H9 (cell line): ENCODE measurements at places on chromosomes 5 and 9.

- H3K4me3 ChIP-seq = no peak overlapping the region
- H3K36me3 ChIP-seq = 0 out of 3 replicates have a peak, but pooled peaks cover 3% of the 10 kb centered on the region
- H3K27ac ChIP-seq = no peak overlapping the region
- no peaks in the 10 kb centered on the region for H3K27me3 ChIP-seq
- H3K4me1 ChIP-seq = peaks cover 2% of the 10 kb centered on the region; the same call in 1 of the 2 replicates
These were observed 47.9 kb downstream of the ADGRV1 start for GRCh38 chr5:90606539-90606938.

DNA sequence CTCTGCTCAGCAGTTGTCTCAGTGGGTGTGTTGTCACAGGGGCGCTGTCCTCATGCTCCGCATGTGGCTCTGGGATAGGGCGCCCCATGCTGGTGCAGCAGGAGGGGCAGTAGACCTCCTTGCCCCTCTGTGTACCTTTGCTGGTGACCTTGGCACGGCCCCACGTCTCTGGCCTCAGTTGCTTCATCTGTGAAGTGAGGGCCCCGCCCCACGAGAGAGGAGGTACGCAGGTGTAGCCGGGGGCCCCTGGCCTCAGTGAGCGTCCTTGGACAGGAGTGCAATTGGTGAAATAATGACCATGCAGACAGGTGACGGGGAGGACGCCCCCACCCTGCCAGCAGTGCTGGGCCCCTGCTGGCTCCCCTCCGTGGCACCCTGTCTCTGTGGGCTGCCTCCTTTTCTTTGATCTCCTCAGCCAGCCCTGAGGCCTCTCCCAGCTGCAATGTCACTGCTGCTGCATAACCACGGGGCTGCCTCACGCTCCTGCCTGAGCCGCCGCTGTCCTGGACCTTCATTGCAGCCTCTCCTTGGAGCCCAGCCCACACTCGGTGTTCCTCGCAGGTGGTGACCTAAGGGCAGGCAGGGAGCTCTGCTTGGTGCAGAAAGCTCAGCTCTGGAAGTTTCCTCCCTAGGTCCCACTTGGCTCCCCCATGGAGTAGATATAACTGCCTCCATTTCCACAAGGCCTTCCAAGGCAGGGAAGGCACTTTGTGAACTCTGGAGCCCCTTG lies 57.3 kb downstream of the PHF2 start:
- peak; percentile 23 for DNase-seq
- H3K36me3 ChIP-seq = peaks cover 33% of the 10 kb centered on the region
- no peaks in the 10 kb centered on the region for H3K4me1 ChIP-seq
- H3K4me3 ChIP-seq = no peak overlapping the region

DNA sequence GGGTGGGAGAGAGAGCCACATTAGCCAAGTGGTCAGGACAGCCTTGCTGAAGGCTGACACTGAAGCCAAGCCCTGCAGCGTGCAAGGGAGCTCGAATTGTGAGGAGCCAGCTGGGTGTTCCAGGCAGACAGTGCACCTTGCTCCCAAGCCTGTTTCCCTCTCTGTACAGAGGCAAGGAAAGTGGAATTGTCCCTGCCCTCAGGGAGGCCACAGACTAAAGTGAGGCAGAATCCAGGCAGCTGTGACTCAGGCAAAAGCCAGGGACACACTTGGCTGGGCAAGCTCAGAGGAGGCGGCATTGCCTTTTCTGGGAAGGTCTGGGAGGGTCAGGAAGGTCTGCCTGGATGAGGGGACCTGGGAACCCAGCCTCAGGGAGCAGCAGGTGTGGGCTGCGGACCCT lies 50.2 kb upstream of the LMX1B start:
- DNase-seq = no peak
- no peak overlapping the region for H3K4me3 ChIP-seq
- H3K27ac ChIP-seq = no peak overlapping the region
- H3K36me3 ChIP-seq = no peaks in the 10 kb centered on the region

GRCh38 chr5:137234973-137235943 lies 263.9 kb downstream of the SPOCK1 start:
- H3K4me3 ChIP-seq = no peak overlapping the region
- DNase-seq = no peak
- H3K4me1 ChIP-seq = no peaks in the 10 kb centered on the region
- no peaks in the 10 kb centered on the region for H3K27me3 ChIP-seq
- H3K36me3 ChIP-seq = no peaks in the 10 kb centered on the region; the same call in 2 of the 3 replicates
